ENCODE measurements at places on chromosomes 3 and 15.

DNA sequence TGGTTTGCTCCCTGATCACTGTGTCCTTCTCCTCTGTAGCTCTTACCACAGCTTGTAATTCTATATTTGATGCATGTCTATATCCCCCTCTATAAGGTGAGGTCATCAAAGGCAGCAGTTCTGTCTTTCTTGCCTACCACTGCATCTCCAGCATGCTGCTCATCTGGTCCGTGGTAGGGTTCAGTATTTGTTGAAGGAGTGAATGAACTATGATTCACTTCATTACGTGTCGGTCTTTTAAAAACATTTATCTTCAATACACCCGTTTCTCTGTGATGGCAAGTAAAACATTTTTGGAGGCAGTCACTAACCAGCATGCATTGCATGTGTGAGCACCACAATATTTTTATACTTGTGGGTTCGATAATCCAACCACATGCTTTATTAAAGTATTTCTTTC, 27.6 kb downstream of the CHST14 start:
- no peak for DNase-seq

GRCh38 chr3:12963922-12964701, 109.1 kb downstream of the IQSEC1 start:
- DNase-seq, result no peak

DNA sequence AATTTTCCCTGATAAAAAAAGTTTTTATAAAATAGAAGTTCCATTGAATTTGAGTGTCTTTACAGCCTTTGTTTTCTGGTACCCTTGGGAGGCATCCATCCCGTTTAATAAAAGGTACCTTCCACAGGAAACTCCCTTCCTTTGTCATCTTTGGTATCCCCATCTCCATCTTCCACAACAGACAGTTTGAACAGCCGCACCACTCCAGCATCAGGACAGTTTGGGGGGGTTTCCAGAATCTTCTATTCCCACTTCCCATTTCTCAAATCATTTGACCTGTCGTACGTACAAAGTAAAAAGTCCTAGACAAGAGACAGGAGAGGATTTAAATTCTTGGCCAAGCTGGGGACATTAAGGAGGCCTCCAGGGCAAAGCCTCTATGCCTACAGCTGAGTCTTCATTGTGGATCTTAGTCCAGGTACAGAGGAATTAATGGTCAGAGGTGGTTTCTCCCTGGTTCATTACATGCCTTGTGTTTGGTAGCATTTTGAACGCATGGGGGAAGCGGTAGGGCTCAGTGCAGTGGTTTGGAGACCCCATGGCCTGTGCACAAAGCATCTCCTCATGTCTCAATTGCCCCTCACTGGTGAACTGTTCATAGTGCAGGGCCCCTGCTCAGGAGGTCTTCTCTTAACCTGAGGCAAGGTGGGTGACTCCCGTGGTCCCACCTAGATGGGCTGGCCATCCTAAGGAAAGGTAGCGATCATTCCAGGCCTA, 19.4 kb upstream of the BCL2A1 start:
- no peak for DNase-seq

DNA sequence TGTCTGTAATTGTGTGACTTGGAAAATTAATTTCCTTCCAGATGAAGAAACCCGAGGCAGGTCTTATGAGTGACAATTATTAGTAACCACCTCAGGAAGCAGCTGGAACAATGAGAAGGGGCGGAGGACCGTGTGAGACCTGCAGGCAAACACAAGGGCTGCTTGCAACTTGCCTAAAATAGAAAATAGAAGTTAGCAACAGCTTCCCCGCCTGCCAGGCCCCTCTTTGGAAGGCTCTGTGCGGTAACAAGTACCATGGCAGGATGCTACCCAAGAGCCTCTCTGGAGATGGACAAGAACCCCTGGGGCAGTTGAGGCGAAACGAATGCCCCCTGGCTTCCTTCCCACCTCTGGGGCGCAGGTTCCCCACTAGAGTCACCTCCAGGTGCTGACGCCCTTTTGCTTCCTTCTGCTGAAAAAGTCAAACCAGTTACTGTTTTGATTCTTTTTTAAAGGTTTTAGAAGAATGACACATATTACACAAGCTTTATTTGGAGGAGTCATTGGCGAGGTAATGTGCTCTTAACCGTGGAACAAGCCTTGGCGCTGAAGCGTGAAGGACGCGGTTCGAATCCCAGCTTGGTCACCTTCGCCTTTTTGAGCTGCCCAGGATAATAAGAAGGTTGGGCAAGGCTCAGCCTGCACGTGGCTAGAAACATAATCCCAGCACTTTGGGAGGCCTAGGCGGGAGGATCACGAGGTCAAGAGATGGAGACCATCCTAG, 47.0 kb upstream of the SYNM start:
- no peak for DNase-seq

- no peak for DNase-seq
Observed at GRCh38 chr3:53589806-53590205, 95.4 kb downstream of the CACNA1D start.

DNA sequence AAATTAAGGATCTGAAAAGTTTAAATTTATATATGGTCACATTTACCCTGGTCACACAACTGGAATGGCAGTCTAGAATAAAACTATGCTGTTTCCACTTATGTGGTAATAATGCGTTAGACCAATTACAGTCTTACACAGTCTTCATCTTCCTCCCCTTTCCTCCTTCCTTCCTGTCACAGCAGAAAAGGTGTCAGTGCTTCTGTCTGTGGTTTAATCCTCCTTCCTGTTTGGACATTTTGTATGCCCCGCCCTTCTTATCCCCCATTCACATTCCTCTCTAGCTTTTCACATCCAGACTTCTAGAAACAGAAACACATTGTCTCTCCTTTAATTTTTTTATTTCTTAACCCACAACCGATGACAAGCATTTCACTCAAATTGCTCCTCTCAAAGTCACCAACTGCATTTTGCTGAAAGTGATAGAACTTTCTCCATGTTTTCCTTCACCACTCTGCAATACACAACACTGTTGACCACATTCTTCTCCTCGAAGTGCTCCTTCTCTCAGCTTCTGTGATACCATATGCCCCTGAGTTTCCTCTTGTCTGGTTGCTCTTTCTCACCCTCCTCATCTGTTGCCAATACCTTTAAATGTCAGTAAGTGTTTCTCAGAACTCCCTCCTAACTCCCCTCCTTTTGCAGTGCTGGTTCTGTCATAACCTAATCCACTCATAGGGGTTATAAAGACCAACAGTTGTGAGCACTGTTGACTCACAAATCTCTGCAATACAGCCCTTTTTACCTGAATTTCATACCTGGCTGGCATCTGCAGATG, 271.6 kb downstream of the UBE2E2 start:
- DNase-seq, result no peak

DNA sequence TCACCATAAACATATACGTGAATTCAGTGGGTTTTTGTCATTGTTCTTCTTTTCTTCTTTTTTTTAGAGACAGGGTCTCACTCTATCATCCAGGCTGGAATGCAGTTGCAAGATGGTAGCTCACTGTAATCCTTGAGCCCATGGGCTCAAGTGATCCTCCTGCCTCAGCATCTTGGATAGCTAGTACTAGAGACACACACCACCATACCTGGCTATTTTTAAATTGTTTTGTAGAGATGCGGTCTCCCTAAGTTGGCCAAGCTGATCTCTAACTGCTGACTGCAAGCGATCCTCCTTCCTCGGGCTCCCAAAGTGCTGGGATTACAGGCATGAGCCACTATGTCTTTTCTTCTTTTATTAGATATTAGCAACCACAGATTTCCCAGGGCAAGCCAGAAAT, 220.6 kb downstream of the NLGN1 start:
- no peak for DNase-seq

GRCh38 chr3:23805633-23806533, at the start of gene UBE2E1:
TSS of gene UBE2E1 (plus strand) at chr3:23805955. CDS start at chr3:23807270, 1,315 bp downstream.
- DNase-seq, result peak; percentile 59

- DNase-seq, result no peak
Observed at GRCh38 chr3:63861306-63861705, 2.3 kb downstream of the THOC7 start.

- DNase-seq, result no peak
Observed at GRCh38 chr15:52668133-52668532, 11.1 kb downstream of the ATOSA start.

DNA sequence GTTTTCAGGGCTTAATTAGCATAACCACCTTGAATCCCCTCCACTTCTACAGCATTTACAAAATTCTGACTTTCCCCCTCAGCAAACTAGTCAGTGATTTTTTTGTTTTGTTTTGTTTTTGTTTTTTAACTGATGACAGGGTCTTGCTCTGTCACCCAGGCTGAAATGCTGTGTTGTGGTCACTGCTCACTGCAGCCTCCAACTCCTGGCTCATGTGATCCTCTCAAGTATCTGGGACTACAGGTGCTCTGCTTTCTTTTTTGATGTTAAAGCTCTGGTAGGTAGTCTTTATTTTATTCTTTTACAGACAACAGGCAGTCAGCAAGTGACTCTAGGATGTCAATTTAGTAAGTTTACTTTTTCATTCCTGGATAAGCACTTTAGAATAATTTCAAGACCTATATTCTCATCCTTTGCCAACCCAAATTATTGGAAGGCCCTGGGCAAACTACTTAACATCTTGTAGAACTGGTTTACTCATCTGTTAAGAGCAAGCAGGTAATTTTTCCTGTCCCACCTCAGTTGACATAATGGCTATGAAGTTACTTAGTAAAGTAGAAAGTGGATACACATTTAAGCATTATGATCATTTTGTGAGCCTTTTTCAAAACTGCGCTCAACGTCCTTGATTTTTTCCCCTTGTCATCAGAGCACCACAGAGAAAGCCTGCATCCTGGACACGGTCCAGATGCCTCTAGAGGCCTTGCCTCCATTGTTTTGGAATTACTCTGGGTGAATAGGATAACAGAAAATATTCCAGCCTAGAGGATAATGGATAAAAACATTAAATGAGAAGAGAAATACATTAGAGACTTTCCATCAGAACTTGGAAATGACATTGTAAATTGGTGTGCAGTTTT, 69.9 kb upstream of the NDUFB4 start:
- no peak for DNase-seq

DNA sequence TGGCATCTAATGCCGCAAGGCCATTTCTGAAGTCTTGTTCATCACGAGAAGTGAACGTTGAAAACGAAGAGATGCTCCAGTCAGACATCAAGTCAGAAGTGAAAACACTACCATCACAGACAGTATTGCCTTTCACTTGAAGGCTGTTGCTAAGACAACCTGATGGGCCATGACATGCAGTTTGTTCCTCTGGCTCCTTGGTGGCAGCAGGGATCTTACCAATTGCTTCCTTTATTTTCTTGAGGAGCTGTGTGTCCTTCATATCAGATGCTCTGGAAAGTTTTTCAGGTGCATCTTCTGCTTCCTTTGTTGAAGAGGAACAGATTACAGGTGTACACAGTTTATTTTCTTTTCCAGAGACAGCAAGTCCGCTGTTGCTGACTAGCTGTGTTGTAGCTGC, 30.7 kb upstream of the MYLK start:
- DNase-seq, result no peak

GRCh38 chr3:62859203-62859791, 15.9 kb downstream of the CADPS start:
- DNase-seq, result no peak

- DNase-seq, result no peak
Observed at GRCh38 chr3:175325440-175325839, 466.3 kb downstream of the NAALADL2 start.

DNA sequence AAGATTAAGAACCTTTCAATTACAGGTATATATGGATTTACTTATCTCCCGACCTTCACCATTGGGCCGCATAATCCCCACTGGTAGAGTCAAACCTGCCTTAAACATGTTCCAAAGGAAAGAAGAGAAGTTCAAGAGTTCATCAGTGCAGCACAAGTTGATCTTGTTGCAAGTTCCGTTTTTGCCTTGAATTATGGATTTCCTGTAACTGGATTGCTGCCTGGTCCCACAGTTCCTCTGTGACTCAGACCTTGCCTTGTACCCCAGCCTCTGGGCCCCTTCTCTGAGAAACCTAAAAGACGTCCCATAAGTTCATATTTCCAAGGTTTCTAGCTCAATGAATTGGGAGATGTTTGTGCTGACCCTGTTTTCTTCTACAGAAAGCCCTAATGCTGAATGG, 112.5 kb upstream of the THBS1 start:
- DNase-seq, result no peak

DNA sequence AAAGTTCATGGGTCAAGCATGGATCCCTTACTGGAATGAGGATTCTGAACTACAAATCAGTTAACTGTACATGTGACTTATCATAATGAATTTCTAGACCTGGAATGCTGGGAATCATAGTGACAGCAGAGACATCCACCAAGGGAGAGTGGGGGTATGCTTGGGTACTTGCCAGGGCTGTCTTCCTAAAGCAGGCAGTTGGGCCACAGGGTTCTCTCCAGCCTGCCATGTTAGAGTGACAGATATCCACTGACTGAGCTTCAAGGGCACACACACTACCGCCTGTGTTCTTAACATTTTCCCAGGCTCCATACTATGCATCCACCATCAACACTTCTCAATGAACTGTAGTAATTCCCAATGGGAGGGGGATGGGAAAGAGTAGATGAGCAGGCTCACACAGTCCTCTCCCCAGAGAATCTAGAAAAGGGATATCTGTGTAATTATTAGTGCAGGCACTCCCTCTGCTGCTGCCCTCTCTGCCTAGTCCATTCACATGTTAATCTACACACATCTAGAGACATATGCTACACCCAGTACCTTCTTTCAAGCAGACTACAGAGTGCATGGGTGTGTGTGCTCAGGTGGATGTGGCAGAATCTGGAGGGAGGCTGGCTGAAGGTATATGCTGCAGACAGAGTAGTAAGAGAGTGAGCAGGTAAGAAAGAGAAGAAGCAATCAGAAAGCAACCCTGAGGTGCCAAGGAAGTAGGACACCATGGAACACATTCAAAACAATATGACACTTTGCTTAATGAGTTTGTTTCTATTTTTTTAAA, 3.7 kb downstream of the FSTL1 start:
- no peak for DNase-seq

GRCh38 chr3:39140341-39140971, 12.9 kb downstream of the CSRNP1 start:
- DNase-seq, result no peak

GRCh38 chr3:81929697-81930096, 168.3 kb upstream of the GBE1 start:
- no peak for DNase-seq

GRCh38 chr3:123881771-123882170, 2.4 kb downstream of the MYLK start:
- DNase-seq, result no peak

DNA sequence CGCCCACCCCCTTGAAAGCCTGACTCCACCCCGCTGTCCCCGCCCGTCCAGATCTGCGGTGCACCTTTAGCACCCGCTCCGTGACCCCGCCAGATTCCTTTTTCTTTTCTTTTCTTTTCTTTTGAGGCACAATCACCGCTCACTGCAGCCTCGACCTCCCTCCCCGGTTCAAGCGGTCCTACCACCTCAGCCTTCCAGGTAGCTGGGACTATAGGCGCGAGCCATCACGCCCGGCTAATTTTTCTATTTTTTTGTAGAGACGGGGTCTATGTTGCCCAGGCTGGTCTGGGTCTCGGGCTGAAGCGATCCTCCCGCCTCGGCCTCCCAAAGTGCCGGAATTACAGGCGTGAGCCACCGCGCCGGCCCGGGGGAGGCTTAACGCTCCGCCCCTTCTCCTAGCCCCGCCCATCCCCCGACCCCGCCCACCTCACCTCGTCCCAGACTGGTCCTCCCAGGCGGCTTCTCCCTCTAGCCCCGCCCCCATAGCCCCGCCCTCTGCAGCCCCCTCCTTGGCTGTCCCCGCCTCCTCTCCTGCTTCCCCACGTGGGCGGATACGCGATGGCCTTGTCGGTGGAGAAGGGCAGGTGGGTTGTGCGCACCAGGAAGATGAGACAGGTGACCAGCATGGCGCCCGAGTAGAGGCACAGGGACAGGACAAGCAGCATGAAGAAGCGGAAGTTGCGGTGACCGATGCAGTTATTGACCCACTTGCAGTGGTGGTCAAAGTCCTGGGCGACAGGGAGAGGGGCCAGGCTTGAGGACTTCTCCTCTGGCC, 3.2 kb downstream of the ZDHHC19 start:
- DNase-seq, result no peak
